ENCODE measurements at places on chromosomes 4 and X.

- DNase-seq: no peak
These were observed 103.9 kb upstream of the RAB40AL start for GRCh38 chrX:102833136-102833535.

- no peak for DNase-seq
These were observed 24.3 kb downstream of the SERPINA7 start for GRCh38 chrX:106014119-106014775.

- DNase-seq: no peak
These were observed 61.0 kb downstream of the ENOPH1 start for GRCh38 chr4:82491251-82491960.

GRCh38 chrX:84118769-84119168 lies 69.2 kb downstream of the RPS6KA6 start:
- DNase-seq: no peak

DNA sequence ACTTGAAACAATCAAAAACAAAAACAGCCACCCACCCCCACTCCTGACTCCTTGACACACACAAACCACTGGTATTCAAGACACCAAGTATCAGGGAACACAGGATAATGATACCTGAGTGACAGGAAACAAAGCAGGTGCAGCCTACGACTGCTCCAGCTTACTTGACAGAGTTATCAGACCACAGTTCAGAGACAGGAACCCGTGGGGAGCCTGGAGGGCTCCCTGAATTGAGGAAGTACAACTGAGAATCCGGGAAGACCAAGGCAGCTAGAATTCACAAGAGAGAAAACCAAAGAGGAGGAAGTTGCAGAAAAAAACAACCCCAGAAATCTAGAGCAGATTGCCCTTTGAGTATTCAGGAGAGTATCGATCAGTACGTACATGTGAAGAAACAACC lies 20.5 kb downstream of the COMMD8 start:
- no peak for DNase-seq
